ENCODE measurements at places on chromosomes 1 and 21. TPM values are rescaled to one million over a fixed set of nuclear protein-coding genes. Genes with fewer than 3 reads are reported as not detected.

GRCh38 chr1:30525631-30525970, 197.8 kb downstream of the MATN1 start:
- DNase-seq, result no peak

- no peak for DNase-seq
Observed at GRCh38 chr1:79353224-79353623, 346.7 kb upstream of the ADGRL4 start.

Gene CD1E
- not detected for total RNA-seq

Gene TMEM52
- total RNA-seq, result 0.92 TPM

DNA sequence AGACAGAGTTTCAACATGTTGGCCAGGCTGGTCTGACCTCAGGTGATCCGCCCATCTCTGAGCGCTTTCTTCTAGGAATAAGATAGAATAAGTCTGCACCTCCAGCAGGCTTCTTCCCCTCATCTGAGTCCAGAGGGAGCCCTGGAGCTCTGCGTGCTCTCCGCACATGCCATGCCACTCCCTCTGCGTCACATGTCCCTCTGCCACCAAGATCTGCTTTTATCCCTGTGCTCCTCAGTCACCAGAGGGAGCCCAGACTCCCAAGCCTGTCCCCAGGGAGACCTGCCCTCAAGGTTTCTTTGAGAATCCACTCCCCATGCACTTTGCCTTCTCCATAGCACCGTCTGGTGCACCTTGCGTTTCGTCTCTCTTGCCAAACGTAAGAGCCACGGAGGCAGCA, 213.0 kb downstream of the CAMTA1 start:
- no peak for DNase-seq

DNA sequence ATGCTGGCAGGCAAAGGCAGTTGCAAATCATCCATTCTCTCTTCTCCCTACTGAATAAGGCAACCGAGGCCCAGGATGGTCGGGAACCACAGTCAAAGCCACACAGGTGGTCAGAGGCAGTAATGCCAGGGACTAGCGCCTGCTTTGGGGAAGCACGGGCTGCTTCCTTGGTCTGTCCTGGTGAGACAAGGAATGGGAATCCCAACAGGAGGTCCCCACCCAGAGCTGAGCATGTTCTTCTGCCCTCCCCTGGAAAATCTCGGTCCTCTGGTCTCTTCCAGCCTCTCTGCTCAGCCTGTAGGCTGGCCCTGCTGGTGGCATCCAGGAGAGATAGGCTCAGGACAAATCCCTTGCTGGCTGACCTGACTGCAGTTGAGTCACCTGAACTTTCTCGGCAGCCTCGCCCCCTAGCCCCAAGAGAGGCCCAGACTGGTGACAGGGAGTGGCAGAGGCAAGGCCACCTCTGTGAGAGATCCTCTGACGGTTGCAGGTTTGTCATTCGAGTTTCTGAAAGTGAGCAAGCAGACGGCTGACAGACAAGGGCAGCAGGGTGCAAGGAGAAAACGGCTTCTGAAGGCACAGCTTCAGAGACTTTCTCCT, 5.8 kb downstream of the OLIG1 start:
- no peak for DNase-seq

GRCh38 chr1:229474509-229474908, 33.6 kb downstream of the NUP133 start:
- DNase-seq, result no peak

Gene SPOCD1
- total RNA-seq, result 29.4 TPM

DNA sequence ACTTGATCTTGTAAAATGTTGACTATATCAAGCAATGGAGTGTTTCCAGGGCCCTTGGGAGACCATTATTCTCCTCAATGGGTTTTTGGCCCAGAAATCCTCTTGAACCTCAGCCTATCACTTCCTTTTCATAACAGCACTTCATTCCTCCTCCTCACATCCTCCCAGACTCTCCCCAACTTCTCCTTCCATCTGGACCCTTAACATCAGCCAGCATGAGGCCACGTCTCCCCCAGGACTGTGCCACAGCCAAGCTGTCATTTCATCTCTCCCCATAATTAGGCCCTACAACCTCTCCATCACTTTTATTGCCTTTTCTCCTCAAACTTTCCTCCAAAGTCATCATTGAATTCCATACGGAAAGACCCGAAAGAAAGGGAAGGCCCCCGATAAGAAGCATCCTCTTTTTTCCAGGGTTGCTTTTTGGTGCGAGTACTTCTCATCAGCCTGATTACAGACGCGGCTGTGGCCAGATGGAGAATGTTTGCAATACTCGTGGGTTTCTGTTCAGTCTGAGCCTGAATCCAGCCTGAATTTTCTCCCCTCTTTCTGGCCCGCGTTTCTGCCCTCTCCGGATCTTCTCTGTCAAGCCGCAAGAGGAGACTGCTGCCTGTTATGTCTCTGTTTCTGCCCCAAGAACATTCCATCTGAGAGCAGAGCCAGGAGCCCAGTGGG, 52.7 kb upstream of the SLC25A33 start:
- no peak for DNase-seq

DNA sequence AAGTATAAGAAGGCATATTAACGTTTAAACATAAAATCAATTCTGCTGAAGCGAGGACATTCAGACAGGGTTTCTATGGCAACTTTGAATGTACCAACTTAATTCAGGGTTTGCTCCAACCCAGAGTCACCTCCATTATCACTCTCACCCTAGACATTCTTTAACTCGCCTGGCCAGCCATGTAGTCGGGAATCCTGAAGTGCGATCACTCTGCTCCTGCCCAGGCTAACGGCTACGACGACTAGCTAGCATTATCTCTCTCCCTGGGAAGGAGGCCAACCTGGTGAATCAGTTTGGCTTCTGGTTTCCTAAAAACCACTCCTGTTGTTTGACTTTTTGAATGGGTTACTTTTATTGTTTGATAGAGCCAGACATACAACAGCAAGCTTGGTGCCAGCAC, 38.9 kb upstream of the ZBTB18 start:
- peak; percentile 14 for DNase-seq

- DNase-seq, result no peak
Observed at GRCh38 chr1:169726851-169727250, 7.0 kb downstream of the SELE start.

- no peak for DNase-seq
Observed at GRCh38 chr1:48916130-48917069, 139.7 kb upstream of the BEND5 start.

Gene LHX8
- not detected for total RNA-seq

- no peak for DNase-seq
Observed at GRCh38 chr21:22076471-22076870, 1078.3 kb downstream of the NCAM2 start.

DNA sequence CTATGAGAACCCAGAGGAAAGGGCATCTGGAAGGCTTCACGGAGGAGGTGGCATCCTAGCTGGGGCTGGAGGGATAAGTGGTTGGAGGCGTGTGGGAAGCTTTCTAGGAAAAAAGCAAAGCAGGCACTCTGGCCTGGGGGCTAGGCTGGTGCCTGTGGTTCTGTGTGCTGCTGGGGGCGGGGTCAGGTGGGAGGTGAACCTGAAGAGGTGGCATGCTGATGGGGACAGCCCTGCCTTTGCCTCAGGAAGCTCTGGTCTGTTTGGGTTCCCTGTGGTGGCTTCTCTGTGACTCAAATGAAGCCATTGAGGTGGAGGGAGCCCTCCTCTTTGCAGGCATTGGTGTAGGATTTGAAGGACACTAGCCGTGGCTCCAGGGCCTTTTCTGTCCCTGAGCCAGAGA, 221.6 kb upstream of the POU3F1 start:
- no peak for DNase-seq
